Stimulated activated CD8-positive, alpha-beta memory T cell treated with anti-CD3 and anti-CD28 coated beads, Interleukin-7, amount 100 ng/mL, for 4 hours (primary cell): ENCODE measurements at places on chromosomes 11 and 22.

GRCh38 chr11:119791047-119791446, 62.0 kb upstream of the NECTIN1 start:
- no peak for DNase-seq

DNA sequence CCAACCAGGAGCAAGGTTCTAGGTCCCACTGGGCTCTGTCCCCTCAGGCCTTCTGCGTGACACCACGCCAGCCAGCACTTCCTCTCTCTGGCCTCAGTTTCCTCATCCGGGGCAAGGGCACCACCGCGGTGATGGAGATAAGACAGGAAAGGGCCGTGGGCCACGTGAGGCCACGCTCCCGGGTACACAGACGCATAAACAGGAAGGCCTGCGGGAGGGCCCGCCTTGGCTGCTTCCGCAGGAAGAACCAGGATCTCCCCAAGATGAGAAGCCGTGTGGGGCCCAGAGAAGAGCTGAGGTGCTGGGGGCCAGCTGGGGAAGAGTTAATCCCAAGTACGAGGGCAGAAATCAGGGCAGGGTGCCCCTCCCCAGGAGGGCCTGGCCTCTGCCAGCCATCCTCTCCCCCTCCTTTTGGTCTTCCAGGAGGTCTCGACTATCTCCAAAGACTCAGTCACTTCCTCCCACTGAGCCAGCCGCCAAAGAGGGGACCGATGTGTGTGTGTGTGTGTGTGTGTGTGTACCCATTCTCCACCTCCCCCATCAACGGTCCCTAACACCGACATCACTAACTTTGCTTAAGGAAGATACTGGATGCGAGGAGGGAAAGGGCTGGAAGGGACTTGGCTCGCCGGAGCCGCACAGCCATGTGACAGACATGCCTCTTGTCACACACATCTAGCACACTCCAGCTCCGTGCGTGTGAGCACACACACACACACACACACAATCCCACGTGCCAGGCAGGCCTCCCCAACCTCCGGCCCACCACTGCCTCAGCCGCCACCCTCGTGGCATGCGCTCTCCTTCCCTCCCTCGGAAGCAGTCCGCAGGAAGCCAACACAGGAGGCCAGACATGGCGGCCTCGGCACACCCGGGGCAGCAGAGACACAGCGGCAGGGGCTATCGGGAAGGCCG, 1.4 kb downstream of the MFNG start:
- DNase-seq: peak; percentile 67

GRCh38 chr11:109854731-109855130, 238.5 kb upstream of the ZC3H12C start:
- DNase-seq: no peak

GRCh38 chr11:15208378-15209222, 93.9 kb downstream of the INSC start:
- DNase-seq: peak; percentile 45

DNA sequence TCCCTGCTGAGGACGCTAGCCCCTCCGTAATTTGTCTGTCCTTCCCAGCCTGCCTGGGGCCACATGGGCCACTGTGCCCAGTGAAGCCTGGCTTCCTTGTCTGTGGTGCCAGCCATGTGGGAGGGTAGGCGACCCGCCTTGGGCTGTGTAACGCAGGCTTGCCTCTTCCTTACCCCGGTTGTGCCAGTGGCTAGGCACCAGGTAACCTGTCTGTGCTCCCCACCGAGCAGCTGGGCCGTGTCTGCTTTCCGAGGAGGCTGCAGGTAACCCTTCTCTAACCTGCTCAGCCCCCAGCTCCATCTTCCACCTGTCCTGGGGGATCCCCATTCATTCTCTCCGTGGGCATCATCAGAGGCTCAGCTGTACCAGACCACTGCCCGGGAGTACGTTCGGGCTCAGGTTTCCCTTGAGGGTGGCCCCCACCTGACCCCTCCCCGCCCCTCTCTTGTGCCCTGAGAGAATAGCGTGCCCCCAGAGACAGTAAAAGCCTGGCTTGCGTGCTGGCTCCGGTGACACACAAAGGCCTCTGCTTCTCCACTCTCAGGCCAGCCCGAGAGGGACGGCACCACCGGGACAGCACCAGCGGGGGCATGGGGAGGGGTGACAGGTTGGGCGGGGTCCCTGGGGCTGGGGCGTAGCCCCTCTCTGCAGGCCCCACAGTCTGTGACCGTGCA, 79.1 kb downstream of the CDKN1C start:
- no peak for DNase-seq

DNA sequence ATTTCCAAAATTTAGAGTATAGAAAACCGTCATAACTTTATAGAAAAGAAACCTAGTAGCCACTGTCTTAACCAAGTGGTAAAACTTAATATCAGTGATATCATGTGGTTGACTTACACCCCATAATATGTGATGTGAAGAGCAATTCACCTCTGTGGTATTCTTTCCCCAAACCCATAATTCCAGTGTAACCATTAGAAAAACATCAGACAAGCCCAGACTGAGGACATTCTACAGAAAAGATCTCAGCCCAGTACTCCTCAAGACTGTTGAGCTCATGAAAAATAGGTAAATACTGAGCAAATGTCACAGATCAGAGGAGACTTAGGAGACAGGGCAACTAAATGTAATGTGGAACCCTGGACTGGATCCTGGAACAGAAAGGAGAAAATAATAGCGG, 134.6 kb downstream of the PGR start:
- DNase-seq: no peak

- no peak for DNase-seq
These were observed 71.4 kb downstream of the FANCF start for GRCh38 chr11:22554221-22554620.

- no peak for DNase-seq
These were observed 9.3 kb upstream of the NUP50 start for GRCh38 chr22:45154383-45154782.

DNA sequence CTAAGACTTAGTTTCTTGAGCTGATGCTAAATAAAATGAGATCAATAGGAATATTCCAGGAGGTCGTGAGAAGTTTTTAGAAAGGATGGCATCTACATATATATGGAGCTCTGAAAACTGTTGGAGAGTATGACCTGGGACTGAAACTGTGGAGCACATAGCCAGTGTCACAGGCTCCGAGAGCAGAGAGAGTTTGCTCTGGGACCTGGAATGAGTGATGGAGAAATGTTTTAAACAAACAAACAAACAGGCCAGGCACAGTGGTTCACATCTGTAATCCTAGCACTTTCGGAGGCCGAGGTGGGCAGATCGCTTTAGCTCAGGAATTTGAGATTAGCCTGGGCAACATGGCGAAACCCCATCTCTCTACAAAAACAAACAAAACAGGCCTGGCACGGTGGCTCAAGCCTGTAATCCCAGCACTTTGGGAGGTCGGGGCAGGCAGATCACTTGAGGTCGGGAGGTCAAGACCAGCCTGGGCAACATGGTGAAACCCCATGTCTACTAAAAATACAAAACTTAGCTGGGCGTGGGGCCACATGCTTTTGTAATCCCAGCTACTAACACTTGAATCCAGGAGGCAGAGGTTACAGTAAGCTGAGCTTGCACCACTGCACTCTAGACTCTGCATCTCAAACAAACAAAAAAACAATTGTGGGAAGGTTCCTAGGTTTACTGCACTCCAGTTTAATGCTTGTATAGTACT, 67.1 kb downstream of the SLC35F2 start:
- DNase-seq: no peak

- DNase-seq: no peak
These were observed 250.2 kb downstream of the AASDHPPT start for GRCh38 chr11:106327637-106328036.

GRCh38 chr11:69200331-69201065, 44.8 kb downstream of the SMIM38 start:
- no peak for DNase-seq

DNA sequence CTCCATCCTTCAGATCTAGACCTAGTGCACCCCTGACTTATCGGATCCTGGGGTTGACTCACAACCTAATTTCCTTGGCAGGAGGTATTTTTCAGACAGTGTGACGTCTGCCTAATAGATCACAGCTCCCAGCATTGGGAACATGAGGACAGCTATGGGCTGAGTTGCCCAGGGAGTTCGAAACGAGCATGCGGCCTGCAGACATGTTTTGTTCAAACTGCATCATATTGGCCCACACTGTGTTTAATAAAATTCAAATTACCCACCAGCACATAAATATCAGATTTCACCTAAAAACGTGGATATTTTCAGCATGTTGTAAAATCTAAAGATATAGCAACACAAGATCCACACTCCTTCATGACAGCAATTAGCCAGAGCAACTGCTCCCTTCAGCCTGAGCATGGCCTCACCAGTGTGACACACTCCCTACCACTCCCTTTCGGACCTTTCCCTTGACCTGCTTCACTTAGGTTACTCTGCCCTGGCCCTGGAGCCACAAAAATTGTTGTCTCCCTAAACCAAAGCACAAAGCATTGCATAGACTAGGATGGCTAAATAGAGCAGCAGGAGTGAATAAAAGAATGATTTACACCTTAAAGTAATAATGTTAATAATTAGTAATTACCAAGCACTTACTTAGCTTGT, 53.6 kb upstream of the USP47 start:
- DNase-seq: no peak

GRCh38 chr11:84355911-84356310, 1069.7 kb upstream of the CCDC90B start:
- DNase-seq: no peak

GRCh38 chr11:111528557-111528956, 12.0 kb upstream of the LAYN start:
- DNase-seq: no peak

DNA sequence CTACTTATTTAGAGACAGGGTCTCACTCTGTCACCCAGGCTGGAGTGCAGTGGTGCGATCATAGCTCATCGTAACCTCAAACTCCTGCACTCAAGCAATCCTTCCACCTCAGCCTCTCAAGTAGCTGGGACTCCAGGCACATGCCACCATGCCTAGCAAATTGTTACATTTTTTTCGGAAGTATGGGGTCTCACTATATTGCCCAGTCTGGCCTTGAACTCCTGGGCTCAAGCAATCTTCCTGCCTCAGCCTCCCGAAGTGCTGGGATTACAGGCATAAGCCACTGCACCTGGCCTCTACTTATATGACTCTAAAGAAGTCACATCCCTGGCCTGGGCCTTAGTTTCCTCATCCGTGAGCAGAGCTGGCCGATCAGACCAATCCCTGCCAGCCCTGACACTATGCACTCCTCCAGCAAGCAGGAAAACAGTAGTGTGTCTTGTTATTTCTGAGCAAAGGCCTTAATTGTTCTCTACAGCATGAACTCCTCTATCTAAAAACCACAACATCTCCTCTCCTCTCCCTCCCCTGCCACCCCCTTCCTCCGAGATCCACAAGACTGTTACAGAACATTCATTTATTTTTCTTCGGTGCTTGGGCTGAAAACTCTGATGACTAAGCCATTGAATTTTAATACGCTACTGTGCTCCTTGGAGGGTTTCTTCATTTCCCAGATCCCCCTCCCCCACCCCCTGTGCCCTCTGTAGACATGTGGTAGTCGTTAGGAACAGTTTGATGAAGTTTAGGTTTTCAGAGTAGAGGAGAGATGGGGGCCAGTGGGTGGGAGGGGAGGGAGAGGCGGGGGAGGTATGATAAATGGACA, 91.5 kb downstream of the ABTB2 start:
- no peak for DNase-seq

GRCh38 chr11:9092853-9093778, 1.7 kb upstream of the SCUBE2 start:
- no peak for DNase-seq

DNA sequence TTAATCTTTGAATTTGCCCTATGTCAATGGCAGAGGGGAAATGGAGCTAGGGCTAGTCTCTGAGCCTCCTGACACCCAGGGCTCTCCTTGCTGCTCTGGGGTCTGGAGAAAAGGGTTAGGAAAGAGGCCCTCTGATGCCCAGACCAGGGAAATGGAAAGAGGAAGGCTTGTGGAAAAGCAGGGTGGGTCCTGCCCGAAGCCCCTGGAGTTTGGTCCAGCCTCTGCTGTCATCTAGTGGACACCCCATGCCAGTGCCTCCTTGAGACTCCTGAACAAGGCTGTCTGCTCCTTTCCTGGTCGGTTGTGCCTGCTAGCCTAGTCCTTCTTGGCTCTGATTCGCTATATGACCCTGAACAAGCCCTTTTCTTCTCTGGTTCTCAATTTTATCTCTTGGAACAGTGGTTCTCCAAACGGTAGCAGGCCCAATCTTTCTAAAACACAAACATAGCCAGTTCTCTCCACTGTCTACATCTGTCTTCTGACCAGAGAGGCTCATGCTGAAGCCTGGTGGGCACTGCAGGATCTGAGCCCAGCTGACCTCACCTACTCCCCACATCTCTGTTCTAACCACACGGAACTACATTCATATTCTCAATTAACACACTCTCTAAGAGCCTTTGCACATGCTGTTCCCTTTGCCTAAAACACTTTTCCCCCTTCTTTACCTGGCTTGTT, 8.8 kb upstream of the PLA2G3 start:
- DNase-seq: no peak

GRCh38 chr11:16587670-16588069, 150.8 kb upstream of the C11orf58 start:
- DNase-seq: no peak

GRCh38 chr11:105786741-105787140, 176.9 kb downstream of the GRIA4 start:
- no peak for DNase-seq

DNA sequence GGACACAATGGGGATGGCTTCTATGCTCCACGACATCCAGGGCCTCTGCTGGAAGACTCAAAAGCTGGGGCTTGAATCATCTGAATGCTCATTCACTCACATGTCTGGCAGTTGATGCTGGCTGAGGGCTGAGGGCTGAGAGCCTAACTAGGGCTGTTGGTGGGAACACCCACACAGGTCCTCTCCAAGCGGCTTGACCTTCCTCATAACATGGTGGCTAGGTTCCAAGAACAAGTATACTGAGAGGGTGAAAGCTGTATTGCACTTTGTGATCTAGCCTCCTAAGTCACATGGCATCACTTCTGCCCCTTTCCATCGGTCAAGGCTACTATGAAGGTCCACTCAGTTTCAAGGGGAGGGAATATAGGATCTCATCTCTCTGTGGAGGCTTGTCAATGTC, 7.5 kb downstream of the TMEM151A start:
- DNase-seq: no peak

DNA sequence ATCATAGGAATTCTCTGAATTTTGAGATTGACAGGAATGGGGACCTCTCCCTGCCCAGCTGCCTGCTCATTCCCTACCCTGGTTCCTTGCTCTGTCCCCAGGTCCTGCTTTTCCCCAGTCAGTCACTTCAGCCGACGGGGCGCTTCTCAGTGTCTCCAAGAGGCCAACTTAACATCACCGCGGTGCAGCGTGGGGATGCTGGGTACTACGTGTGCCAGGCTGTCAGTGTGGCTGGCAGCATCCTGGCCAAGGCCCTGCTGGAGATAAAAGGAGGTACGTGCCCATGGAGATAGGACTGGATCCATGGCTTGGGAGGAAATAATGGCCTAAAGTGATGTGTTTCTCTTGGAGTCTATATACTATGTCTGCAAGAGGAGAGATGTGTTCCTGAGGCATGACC, 7.0 kb downstream of the ROBO3 start:
- no peak for DNase-seq

DNA sequence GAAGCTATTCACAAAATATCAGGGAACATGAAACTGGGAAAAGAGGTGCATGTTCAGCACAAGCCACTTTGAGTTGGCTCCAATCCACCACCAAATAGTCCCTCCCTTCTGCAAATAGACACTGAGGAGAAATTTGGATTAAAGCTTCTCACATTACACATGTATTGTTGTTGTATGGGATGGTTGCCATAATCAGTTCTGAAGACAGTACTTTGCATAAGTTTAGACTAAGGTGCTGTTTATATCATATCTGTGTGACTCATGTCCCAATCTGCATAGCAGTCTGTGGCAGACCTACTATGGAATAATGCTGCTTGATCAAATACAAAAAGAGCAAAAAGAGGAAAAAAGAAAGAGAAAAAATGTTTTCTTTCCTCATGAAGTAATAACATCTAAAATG, 376.7 kb upstream of the DDI1 start:
- no peak for DNase-seq

- DNase-seq: no peak
These were observed 1.4 kb downstream of the TAF10 start for GRCh38 chr11:6610591-6610990.
